Occipital lobe (tissue), 3 donors: ENCODE measurements at places on chromosomes 4 and X. TPM values are rescaled to one million over a fixed set of nuclear protein-coding genes. Genes with fewer than 3 reads are reported as not detected.

DNA sequence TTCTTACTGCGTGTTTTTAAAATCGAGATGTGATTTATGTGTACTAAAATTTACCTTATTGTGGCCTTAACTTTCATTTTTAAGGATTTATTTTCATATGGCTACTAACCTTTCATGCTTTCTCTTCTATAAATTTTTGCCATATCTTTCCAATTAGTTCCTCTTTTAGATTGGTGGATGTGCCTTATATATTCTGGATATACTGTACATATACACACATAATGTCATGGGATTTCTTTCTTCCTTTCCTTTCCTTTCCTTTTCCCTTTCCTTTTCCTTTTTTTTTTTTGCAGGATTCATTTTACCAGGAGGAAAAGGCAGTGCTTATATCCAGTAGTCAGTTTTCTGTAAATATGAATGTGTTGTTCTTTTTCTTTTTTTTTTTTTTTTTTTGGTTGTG, 37.2 kb downstream of the FHIP1A start:
- no peak for DNase-seq

DNA sequence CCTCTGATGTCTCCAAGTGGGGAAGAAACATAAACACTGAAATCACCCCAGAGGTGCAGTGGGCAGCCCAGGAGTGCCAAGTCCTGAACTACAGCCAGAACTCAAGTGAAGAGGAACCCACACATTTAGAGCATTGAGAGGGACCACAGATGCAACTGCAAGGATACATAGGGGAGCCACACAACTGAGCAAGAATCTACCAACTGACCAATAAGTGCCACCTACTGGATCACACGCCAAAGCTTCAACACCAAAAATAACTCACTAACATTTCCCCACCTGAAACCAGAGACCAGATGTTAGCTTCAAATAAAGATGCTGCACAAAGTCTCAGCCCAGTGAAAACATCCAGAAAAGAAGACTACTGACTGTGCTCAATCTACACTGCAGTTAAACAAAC, 276.7 kb upstream of the GRIA3 start:
- no peak for DNase-seq

GRCh38 chr4:188262464-188262863, 123.2 kb downstream of the TRIML1 start:
- no peak for DNase-seq

DNA sequence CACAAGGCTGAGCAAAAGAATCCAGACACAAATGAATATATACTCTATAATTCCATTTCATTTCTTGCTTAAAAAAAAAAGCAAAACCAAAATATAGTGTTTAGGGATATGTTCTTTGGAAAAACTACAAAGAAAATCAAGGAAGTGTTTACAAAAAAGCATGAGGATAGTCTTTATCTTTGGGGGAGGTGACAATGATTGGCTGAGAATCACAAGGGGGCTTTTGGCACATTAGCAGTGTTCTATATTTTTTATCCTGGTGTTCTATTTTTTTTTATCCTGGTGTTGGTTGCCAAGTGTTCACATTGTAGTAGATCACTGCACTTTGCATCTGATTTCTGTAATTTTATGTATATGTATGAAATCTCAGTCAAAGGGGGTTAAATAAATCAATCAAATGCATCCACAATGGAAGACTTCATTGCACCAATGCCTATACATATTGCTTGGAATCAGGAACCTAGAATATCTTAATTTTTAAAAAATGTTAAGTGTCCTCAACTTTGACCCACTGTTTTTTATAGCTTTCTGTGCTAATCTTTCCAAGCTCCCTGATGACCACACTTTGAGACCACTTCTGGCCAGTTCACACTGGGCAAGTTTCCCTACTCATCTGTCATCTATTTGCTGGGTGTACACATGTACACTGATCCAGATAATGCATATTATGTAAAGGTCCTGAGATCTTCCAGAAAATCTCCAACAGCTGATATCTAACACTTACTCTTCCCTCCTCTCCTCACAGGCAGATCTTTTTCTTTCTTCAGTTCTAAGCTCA, 3.7 kb downstream of the TBC1D9 start:
- DNase-seq = no peak

GRCh38 chrX:40140706-40141499, 43.1 kb upstream of the BCOR start:
- no peak for DNase-seq

SLC38A5 gene
- 26.5 TPM for total RNA-seq

SSX2 gene
- not detected for total RNA-seq

PAGE2 gene
- total RNA-seq = not detected

PHF8 gene
- total RNA-seq = 9.5 TPM
